Glomerular endothelial cell (primary cell): ENCODE measurements at places on chromosomes 3 and 15.

- DNase-seq: no peak
Observed at GRCh38 chr15:98142572-98142971, 182.1 kb downstream of the ARRDC4 start.

GRCh38 chr3:99172736-99173657, 271.5 kb upstream of the DCBLD2 start:
- DNase-seq: peak; percentile 61

DNA sequence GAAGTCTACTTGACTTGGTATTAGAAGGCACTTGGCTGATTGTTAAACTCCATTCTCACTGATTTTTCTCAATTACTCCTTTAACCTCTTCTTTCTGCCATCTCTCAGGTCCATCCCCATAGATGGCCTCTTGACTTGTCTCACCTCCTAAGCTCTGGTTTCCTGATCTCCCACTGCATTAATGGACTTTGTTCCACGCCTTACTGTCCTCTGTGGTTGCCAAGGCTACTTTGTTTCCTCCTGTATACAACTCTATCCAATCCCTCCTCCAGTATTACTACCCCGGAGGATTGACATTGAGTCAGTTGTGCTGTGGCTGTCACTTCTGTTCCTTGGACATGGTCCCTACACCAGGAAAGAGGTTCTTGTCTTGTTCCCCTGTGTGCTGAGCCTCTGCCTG, 10.6 kb upstream of the GLCE start:
- DNase-seq: no peak

DNA sequence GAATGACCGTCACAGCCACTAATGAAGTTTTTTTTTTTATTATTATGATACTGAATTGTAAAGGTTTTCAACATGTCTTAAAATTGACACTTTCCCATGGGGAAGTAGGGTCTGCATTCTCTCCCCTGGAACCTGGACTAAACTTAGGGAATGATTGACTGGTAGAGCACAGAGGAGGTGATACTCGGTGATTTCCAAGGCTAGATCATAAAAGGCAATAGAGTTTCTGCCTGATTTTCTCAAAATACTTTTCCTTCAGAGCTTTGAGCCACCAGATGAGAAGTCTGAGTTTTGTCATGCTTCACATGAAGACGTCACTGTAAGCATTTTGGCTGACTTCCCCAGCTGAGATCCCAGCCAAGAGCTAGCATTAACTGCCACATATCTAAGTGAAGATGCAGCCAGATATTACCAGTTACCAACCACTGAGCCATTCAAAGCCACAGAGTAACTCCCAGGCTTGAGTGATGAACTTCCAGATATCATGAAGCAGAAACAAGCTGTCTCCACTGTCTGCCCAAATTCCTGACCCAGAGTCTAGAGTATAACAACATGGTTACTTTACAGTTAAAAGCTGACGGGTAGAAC, 105.8 kb downstream of the LSAMP start:
- DNase-seq: no peak

DNA sequence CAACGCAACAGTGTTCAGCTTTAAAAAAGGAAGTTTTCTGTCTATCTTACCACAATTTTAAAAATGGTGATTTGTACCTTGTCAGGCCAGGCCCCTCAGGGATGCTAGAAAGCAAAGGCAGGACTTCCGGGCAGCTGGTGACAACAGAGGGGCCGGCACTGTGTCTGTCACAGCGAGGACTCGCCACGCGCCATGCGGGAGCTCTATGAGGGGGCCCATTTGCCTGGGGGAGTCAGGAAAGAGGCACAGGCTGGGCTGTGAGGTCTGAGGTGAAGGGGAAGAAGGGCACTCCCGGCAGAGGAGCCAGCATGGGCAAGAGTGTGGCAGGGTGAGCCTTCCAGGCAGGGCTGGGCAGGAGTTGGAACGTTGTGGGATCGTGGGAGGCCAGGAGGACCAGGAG, 7.0 kb downstream of the IQSEC1 start:
- no peak for DNase-seq

DNA sequence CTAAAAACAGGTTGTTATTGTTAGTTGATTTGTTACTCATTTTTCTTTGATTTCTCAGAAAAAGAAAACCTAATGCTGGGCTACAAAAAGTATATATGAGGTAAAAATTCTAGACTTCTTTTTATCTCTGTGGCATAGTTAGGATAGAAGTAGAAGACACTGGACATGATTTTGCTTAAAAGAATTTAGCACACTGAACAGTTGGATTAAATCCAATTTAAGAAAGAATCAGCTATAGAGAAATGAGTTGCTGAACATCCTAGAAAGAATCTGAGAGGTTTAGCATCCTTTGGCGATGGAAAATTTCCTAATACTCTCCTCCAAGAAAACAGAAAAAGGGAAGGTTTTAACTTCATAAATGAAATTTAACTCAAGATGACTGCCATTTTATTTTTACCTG, 259.7 kb downstream of the TBL1XR1 start:
- DNase-seq: no peak
